ENCODE measurements at places on chromosomes 3 and 15. TPM values are rescaled to one million over a fixed set of nuclear protein-coding genes. Genes with fewer than 3 reads are reported as not detected.

The CIB2 gene
- total RNA-seq, result 2.4 TPM

The RAB27A gene
- total RNA-seq, result 27.1 TPM

The APBA2 gene
- 20.8 TPM for total RNA-seq

The GP9 gene
- not detected for total RNA-seq

The CYP1A2 gene
- not detected for total RNA-seq

The ATP13A5 gene
- not detected for total RNA-seq

The MCF2L2 gene
- total RNA-seq, result 0.29 TPM

The ZBTB47 gene
- 26.0 TPM for total RNA-seq

The WDR49 gene
- not detected for total RNA-seq

The SAXO2 gene
- 1.3 TPM for total RNA-seq

The SPATA16 gene
- total RNA-seq, result not detected

The FBLN2 gene
- 251 TPM for total RNA-seq

The CRABP1 gene
- total RNA-seq, result not detected

The MAP6D1 gene
- total RNA-seq, result 2.0 TPM

The SLC35G2 gene
- 8.3 TPM for total RNA-seq

The FANCD2OS gene
- total RNA-seq, result not detected

The GPR62 gene
- total RNA-seq, result not detected

The MEIS2 gene
- total RNA-seq, result 42.9 TPM

The NTRK3 gene
- total RNA-seq, result 0.44 TPM

The ENTPD3 gene
- 0.22 TPM for total RNA-seq

The CD80 gene
- total RNA-seq, result not detected

The DNAH1 gene
- total RNA-seq, result 7.7 TPM

The HHLA2 gene
- not detected for total RNA-seq

The TMC3 gene
- total RNA-seq, result not detected

The ARHGAP31 gene
- total RNA-seq, result 19.5 TPM

The TBC1D5 gene
- total RNA-seq, result 58.2 TPM

The DPPA4 gene
- not detected for total RNA-seq

The PCNP gene
- total RNA-seq, result 82.7 TPM

Measured in placental pericyte (primary cell).